Cardiac muscle cell (in vitro differentiated cells and primary cell): ENCODE measurements at places on chromosomes 1 and 21.

- no peak for DNase-seq
- H3K27ac ChIP-seq, result no peak overlapping the region
- H3K27me3 ChIP-seq, result no peaks in the 10 kb centered on the region
- no peaks in the 10 kb centered on the region for H3K4me1 ChIP-seq
Measured at GRCh38 chr1:40945491-40945973, 34.0 kb upstream of the CTPS1 start.

DNA sequence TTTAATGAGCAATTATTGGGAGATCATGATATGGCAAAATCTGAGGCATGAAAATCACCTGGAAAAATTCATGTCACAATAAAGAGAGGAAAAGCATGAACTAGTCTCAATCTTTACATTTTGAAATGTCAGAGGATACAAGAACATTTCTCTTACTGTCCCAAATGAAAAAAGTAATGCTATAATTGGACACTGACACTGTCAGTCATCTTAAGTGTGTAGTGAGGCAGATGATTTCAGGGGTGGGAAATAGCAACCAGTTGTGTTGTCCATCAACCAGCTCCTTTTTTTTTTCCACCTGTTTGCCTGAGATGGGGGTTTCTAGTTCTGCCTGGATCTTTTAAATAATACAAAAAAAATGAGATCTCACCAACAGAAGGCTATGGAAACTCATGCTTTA is 646.2 kb downstream of the KCNT2 start:
- no peaks in the 10 kb centered on the region for H3K4me1 ChIP-seq
- H3K27ac ChIP-seq, result no peak overlapping the region
- H3K27me3 ChIP-seq, result no peaks in the 10 kb centered on the region
- H3K36me3 ChIP-seq, result no peaks in the 10 kb centered on the region
- no peak for DNase-seq

DNA sequence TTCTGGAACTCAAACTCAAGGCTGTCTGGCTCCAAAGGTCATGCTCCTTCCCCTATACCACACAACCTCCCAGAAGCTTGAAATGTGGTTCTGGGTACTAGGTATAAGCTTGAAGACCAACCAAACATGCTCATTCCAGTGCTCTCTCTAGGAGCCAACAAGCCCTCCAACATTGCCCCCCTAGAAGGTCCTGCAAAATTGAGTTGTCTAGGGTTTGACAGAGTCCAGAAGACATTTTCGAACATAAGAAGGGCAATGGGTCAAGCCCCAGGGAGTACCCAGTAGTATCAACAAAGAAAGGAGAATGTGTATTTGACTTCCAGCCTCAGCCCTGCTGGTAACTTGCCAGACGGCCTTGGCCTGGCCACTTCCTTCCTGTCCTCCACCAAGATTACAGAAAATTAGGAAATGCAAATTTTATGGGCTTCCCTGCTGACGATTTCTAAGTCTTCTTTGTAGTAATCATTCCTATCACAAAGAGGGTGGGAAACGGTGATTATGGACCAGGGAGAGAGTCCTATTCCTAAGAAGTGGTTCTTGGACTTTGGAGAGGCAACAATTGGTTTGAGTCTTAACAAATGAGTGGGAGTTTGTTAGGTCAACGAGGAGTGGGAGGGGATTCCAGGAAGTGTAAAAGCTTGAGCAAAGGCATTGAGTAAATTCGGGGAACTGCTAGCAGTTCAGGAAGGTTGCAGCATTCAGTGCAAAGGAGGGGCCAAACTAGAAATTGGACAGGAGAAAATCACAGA is 18.7 kb upstream of the SLAMF1 start:
- H3K36me3 ChIP-seq, result no peaks in the 10 kb centered on the region
- H3K4me1 ChIP-seq, result no peaks in the 10 kb centered on the region
- no peaks in the 10 kb centered on the region for H3K27me3 ChIP-seq

- no peaks in the 10 kb centered on the region for H3K36me3 ChIP-seq
- no peak overlapping the region for H3K27ac ChIP-seq
- no peaks in the 10 kb centered on the region for H3K27me3 ChIP-seq
- DNase-seq, result no peak
Measured at GRCh38 chr1:85019994-85020393, 23.1 kb upstream of the MCOLN2 start.

GRCh38 chr21:26080211-26080610 is 90.4 kb downstream of the APP start:
- H3K27ac ChIP-seq, result no peak overlapping the region
- H3K4me1 ChIP-seq, result peaks cover 7% of the 10 kb centered on the region
- no peak for DNase-seq

DNA sequence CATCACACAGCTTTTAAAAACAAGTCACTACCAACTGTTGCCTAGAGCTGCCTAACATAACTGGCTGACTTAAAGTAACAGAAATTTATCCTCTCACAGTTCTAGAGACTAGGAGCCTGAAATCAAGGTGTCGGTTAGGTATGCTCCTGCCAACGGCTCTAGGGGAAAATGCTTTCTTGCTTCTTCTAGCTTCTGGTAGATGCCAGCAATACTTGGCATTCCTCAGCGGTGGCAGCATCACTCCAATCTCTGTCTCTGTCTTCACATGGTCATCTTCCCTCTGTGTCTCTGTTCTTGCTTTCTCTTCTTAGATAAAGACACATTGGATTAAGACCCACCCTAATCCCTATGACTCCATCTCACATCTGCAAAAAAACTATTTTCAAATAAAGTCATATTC is 51.5 kb downstream of the DMRTA2 start:
- H3K27ac ChIP-seq, result no peak overlapping the region
- H3K36me3 ChIP-seq, result no peaks in the 10 kb centered on the region
- H3K27me3 ChIP-seq, result peaks cover 33% of the 10 kb centered on the region
- no peak overlapping the region for H3K4me3 ChIP-seq
- H3K4me1 ChIP-seq, result no peaks in the 10 kb centered on the region
